Hindlimb muscle (tissue), 1 donor: ENCODE measurements at places on chromosomes 7 and 10. TPM values are rescaled to one million over a fixed set of nuclear protein-coding genes. Genes with fewer than 3 reads are reported as not detected.

LAMTOR4 gene
- 59.5 TPM for polyA plus RNA-seq

NODAL gene
- polyA plus RNA-seq = 0.68 TPM

DNA sequence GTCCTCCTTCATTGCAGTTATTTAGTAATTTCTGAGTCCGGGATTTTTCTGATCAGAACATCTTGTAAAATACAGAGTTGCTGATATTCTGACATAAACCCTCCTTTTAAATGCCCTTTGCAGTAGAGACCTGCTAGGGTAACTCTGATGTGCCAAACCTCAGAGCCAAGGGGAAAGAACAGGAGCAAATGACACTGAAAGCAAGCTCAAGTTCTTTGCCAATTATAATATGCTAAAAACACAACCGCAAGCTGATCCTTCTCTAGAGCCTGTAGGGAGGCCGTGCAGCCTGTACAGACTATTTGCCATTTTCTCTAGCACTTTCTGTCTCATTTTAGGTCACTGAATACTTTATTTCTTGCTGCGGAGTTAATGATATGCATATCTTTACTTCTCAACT, 240.4 kb downstream of the CAMK1D start:
- DNase-seq = no peak

DNA sequence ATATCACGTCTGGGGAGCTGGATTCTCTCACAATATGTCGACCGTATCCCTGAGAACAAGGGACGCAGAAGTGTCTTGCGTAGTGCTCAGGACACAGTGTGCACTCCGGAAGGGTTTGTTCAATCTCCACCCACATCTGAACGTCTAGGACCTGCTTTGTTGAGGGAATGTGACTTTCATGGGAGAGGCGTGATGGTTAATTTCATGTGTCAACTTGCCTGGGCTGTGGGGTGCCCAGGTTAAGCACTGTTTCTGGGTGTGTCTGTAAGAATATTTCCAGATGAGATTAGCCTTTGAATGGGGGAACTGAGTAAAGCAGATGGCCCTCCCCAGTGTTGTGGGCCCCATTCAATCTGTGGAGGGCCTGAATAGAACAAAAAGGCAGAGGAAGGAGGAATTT, 80.4 kb upstream of the SFMBT2 start:
- no peak for DNase-seq
